ENCODE measurements at places on chromosomes 5 and 9.

GRCh38 chr5:13027874-13028273 is 916.6 kb downstream of the DNAH5 start:
- no peak for DNase-seq

DNA sequence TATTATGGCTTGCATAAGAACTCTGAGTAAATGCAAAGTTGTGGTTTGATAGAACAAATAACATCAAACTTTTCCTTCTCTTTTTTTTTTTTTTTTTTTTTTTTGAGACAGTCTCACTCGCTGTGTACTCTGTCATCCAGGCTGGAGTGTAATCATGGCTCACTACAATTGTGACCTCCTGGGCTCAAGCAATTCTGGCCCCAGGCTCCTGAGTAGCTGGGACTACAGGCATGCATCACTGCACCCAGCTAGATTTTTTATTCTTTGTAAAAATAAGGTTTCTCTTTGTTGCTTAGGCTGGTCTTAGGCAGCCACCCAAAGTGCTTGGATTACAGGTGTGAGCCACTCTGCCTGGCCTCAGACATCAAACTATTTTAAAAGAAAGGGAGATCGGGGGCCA is 19.0 kb upstream of the PTGER4 start:
- no peak for DNase-seq

GRCh38 chr5:65121880-65122436 is 353.2 kb downstream of the CWC27 start:
- no peak for DNase-seq

DNA sequence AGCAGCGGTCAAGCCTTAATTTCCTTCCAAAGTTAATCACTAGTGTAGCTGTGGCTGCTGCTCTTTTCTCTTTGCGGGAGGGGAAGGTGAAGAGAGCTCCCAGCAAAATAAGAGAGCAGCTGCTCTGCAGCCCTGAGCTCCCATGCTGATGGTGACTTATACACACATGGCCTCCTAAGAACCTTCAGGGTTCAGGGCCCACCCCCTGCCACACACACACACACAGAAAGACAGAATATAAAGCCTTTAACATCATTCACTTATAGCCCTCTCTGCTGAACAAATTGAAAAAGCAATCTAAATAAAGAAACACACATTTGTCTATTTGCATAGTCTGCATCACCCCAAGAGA is 43.6 kb downstream of the GAS1 start:
- no peak for DNase-seq

- no peak for DNase-seq
Observed at GRCh38 chr5:71807909-71808308, 88.8 kb downstream of the CARTPT start.

- no peak for DNase-seq
Observed at GRCh38 chr5:139852696-139853095, 57.1 kb downstream of the PSD2 start.

GRCh38 chr5:15363601-15364000 is 136.4 kb upstream of the FBXL7 start:
- no peak for DNase-seq

GRCh38 chr9:132048201-132048600 is 31.5 kb downstream of the MED27 start:
- DNase-seq = no peak

DNA sequence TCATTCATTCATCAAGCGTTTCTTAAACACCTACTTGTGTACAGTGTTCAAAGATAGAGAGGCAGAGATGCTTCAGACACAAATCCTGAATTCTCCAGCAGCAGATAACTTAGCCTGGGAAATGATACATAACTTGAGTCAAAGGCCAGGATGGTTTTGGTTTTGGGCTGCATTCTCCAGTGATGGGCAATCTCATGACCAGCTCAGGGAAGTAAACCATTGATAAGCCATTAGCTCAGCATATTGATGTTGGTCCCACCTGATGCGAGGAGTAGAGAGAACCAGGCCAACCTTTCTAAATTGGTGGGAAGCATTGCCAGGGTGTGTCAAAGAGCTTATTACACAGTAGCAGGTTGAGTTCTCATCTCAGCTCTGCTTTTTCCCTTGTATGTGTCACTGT is 53.0 kb downstream of the SH3RF2 start:
- DNase-seq = no peak

DNA sequence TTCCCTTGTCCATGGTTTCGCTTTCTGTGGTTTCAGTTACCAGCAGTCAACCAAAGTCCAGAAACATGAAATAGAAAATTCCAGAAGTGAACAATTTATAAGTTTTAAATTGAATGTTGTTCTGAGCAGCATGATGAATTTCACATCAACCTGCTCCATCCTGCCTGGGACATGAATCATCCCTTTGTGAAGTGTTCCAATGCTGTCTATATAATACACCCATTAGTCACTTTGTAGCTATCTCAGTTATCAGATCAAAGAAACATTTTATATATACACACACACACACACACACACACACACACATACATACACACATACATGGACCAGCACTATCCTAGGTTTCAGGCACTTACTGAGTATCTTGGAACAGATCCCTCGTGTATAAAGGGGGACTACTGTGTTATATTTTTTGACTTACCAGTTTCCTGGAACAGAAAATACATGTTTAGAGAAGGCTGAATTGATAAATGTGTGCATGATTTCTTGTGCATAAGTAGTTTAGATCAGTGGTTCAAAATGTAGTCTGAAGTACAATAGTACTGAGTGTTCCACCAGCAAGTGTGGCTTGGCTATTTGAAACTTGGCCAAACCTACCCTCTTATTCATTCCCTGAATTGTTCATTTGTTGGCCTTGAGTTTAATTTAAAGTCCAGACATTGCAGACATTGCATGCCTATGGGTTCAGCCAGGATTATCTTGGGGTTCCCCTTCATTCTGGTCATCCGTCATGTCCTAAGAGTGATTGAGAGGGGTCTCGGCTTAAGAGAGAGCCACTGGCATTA is 510.0 kb downstream of the GADD45G start:
- no peak for DNase-seq

GRCh38 chr9:124011460-124012301 is at the start of gene LHX2:
TSS of gene LHX2 (plus strand) at chr9:124011768. CDS start at chr9:124012349, 581 bp downstream.
- DNase-seq = peak; percentile 94

DNA sequence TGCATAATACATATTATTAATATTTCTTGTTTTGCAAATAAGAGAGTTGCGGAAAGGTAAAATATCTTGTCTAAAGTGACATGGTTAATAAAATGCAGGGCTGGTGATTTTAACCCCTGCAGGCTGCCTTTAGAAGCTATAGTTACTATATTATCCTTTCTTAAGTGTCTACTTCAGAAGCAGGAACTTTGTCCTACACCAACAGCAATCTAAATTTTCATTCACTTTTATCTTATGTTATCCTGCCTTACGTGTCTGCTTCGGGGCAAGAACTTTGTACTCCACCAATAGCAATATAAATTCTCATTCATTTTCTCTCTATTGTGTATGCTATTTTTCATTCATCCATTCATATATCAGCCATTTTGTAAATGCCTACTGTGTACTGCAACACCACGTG is 719.5 kb downstream of the TLR4 start:
- DNase-seq = no peak

DNA sequence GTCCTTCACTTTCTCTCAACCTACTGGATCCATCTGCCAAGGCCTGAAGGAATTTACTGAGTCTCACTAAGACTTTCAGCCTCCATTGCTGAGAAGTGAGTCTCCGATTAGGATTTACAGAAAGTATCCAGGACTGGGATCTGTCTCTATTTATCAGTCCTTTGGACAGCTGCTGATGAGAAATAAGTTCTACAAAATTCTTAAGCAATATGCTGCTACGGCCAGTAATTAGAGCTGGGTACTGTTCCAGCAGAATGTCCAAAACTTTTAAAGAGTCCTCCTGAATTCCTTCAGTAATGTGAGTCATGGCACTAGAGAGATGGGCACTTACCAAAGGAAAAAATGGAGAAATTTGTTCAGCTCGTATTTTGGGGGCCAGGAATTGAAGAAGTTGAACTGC is 5.9 kb downstream of the TEX10 start:
- no peak for DNase-seq

GRCh38 chr9:16727452-16728136 is 142.9 kb downstream of the BNC2 start:
- no peak for DNase-seq

DNA sequence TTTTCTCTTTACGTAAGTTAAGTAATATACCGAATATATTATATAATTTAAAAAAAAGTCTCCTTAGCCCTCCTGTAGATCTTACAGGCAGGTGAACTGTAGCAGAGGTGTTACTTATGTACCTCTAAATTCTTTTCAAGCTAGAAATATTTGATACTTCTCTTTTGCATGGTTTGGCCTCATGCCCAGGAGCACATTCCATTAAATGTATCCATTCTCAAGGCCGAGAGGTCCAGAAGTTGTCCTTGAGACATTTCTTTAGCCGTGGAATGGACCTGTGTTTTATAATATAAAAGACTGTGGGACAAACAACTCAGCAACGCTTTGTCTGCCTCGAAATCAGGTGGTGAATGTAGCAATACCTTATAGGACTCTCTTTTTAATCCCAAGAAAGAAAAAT is 184.5 kb downstream of the TRIO start:
- no peak for DNase-seq

- DNase-seq = no peak
Observed at GRCh38 chr5:121053055-121053985, 589.2 kb downstream of the PRR16 start.

DNA sequence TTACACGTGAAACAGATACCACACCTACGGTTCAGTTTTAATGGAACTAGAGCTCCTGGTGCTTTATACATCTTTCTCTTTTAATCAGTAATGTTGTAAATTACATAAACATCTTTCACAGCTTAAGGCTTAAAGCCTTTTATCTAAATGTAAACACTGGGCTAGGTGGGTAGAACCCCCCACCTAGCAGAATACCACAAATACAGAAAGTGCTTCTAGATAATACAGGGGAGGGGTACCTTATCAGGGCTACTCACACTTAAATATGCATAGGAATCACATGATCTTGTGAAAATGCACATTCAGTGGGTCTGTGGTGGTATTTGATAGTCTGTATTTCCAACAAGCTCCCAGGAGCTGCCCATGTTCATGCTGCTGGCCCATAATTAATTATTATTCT is 256.4 kb upstream of the TARS1 start:
- DNase-seq = no peak

DNA sequence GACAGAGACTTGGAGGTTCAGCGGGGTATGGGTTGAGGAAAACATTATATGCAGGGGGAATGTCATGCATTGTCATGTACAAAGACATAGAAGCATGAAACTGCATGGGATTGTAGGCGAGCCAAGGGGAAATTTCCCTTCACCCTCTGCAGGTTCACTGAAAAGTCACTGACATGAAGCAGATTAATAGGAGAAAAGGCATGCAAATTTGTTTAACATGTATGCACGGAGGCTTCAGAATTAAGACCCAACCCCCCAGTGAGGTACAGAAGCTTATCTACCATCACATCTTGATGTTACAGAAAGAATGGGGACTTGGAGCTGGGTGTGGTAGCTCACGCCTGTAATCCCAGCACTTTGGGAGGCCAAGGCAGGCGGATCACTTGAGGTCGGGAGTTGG is 18.5 kb downstream of the NIM1K start:
- DNase-seq = no peak

- peak; percentile 63 for DNase-seq
Observed at GRCh38 chr5:81787474-81788242, 36.8 kb upstream of the SSBP2 start.

- DNase-seq = peak; percentile 32
Observed at GRCh38 chr9:130288926-130289690, 23.5 kb downstream of the HMCN2 start.

- DNase-seq = no peak
Observed at GRCh38 chr9:107973451-107973850, 483.9 kb upstream of the KLF4 start.

- no peak for DNase-seq
Observed at GRCh38 chr5:59757442-59757841, 136.1 kb downstream of the PDE4D start.

- no peak for DNase-seq
Observed at GRCh38 chr5:120155873-120156272, 308.2 kb upstream of the PRR16 start.

DNA sequence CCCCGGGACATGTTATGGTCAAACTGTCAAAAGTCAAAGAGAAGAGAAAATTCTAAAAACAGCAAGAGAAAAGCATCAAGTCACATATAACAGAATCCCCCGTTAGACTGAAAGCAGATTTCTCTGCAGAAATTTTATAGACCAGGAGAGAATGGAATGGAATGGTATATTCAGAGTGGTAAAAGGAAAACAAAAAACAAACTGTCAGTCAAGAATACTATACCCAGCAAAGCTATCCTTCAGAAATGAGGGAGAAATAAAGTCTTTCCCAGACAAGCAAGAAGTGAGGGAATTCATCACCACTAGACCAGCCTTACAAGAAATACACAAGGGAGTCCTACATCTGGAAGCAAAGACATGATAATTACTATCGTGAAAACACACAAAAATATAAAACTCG is 208.0 kb downstream of the CACNA1B start:
- DNase-seq = no peak

GRCh38 chr5:135745897-135746500 is 88.5 kb upstream of the SLC25A48 start:
- DNase-seq = no peak

GRCh38 chr9:80954521-80954920 is 734.8 kb downstream of the TLE1 start:
- no peak for DNase-seq

DNA sequence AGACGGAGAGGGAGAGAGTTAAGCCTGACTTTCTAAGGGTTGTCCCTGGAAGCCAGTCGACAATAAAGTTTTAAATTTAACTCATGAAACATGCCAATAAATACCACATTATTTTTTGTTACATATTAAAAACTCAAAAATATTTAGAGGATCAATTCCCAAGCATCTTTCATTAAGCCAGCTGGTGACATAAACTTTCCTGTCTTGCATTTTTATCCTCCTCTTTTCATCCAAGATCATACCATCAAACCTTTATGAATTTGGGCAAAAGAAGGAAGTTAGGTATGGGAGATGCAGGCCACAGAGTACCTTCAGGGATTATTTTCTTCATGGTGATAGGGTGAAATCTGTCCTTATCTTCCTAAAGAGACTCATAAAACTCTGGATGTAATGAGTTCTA is 178.3 kb upstream of the FBXL17 start:
- no peak for DNase-seq

DNA sequence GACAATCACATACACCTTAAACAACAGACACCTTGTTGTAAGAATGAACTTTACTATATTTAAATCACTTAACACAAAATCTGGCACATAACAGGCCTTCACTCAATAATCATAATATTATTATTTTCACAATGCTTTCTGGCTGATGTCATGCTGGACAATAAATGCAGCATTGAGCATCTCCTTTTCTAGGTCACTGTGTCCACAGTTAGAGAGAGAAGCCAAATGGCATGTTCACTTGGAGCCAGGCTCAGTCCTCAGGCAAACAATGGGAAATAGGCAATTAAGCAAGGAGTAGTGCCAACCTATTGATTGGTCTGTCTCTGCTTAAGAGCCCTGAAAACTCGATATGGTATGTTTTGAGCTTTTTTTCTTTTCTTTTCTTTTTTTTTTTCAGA is 50.6 kb upstream of the KLF4 start:
- no peak for DNase-seq

Data from DMS79 treated with DMSO at 0.1 percent for 48 hours (cell line).